ENCODE measurements at places on chromosomes 3 and 15. TPM values are rescaled to one million over a fixed set of nuclear protein-coding genes. Genes with fewer than 3 reads are reported as not detected.

The MESP1 gene
- 2.5 TPM for total RNA-seq

DNA sequence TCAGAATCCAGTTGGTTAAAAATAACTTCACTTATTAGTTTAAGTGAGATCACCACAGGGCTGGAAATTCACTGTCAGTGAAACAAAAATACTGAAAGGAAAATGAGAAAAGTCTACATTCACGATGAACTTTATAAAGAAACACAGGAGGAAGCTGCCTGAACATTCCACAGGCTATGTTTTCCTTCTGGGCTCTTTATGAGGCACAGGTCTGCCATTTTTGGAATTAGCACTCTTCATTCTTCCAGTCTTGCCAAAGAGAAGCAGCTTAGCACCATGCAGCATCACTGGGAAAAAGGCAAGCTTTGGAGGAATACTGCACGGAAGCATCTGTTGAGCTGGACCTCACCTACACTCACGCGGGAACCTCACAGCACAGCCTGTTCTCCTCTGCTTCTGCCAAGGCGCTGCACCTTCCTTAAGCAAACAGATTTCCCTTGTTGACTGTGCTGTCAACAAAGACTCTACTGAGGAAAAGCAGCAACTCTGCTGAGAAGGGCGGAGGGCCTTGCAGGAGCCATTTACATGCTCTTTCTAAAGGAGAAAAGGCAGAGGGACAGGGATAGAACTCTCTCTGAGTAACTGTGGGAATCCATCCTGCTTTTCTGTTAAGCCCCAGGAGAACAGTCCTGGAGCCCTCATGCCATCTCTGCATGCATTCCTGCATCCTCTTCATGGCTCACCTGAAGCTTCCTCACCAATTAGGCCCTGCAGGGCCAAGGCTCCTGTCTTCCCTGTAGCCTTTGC, 15.7 kb downstream of the SUSD5 start:
- DNase-seq, result no peak

- DNase-seq, result no peak
These were observed 7.3 kb upstream of the GHRL start for GRCh38 chr3:10300087-10300486.

DNA sequence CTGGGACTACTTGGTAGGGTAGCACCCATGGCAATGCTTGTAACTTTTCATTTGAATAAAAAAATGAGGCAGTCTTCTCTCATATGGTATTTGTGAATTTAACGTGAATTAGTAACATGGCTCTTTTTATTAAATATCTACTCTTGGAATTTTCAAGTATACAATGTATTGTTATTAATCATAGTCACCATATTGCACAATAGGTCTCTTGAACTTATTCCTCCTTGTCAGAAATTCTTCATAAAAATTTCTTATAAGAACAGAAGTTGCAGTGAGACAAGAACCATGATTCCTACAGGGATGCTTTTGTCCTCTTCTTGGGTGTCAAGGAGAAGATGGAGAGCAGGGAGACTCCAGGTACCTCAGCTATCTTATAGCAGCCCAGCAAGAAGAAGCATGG, 203.8 kb upstream of the FEZF2 start:
- DNase-seq, result no peak

DNA sequence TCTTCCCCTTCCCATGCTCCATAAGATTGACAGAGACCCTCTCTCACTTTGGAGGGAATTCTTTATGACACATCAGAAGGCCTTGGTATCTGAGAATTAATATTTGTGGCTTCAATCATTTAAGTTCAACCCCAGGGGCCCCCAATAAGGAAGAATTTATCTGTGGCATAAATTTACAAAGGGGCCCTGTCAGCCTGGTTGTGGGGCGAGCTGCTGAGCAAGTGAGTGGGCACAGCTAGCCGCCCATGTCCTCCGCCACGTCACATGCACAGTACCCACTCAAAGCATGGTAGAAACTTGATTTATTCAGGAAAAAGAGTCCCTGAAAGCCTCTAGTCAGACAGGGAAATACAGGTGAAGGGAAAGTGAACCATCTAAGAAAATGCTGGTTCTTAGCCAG, 13.3 kb downstream of the PLXNB1 start:
- no peak for DNase-seq

DNA sequence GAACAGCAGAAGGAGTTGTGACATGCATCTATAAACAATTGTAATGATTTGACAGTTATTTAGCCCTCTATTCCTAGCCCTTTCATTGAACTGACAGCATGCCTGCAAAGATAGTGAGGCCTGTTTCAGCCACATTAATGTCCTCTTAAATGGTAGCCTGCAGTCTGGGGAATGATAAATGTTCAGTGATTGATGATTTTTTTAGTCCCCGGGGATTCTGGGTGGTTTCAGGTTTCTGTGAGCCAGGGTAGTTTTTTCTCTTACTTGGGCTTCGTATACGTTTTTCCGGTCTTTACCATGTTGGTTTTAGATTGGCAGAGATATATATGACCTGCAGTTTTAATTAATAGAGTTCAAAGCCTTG, 172.0 kb downstream of the TCF12 start:
- DNase-seq, result no peak

- DNase-seq, result no peak
These were observed 88.7 kb downstream of the PLXNA1 start for GRCh38 chr3:127071597-127072001.

DNA sequence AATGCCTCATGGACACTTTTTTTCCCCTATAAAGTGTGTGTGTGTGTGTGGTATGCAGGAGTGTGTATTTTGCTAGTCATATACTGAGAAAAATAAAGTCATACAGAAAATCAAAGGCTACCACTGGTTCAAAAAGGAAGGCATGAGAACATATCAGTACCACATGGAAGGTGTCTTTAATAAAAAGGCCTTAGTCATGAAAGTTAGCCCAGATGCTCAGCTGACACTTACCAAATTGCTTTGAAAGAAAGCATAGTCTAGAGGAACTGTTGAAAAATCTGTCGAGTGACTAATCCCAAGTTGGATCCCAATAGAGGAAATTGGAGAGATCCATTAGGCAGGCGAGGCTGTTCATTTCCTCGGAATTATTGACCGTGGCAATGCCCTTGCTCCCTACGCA, 432.9 kb upstream of the CFAP20DC start:
- no peak for DNase-seq

DNA sequence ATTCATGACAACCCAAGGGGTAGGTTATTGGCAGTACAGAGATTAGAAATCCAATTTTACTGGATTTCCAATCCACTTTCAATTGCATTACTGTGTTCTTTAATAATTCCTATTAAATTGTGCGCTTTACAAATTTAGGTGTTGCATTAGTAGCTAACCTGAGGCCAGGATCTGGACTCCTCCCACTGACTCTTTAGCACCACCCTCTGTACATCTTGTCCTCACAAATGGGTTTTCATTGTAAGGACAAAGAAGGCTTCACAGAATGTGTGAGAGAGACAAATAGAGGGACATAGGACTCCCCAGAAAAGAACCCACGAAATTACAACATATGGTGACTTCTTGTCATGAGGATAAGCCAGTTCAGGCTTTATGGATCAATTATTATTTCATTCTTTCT, 643.1 kb upstream of the NAALADL2 start:
- DNase-seq, result no peak

- DNase-seq, result no peak
These were observed 10.7 kb downstream of the ITGB5 start for GRCh38 chr3:124876401-124876878.

The KCNMB3 gene
- total RNA-seq, result 6.8 TPM

The STRIT1 gene
- total RNA-seq, result not detected

The STARD9 gene
- 137 TPM for total RNA-seq

The ARHGEF26 gene
- total RNA-seq, result 33.0 TPM

DNA sequence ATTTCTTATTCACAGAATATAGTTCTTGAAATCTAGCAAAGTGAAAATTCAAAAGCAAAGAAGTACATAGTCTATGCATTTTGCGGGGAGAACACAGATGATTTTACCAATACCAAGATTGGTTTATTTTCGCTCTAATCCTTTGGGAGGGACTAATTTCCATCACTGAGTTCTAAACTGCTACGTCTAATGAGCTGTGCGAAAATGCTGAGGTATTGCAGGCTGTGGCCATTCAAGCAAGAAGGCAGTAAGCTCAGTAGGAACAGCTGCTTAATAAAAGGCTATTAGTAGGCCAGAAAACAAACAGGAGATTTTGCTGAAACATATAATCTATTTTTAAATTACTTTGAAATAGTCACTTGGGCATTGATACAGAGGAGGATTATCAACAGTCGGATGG, 379.0 kb downstream of the CNTN4 start:
- DNase-seq, result no peak

The HIGD2B gene
- total RNA-seq, result 2.2 TPM

DNA sequence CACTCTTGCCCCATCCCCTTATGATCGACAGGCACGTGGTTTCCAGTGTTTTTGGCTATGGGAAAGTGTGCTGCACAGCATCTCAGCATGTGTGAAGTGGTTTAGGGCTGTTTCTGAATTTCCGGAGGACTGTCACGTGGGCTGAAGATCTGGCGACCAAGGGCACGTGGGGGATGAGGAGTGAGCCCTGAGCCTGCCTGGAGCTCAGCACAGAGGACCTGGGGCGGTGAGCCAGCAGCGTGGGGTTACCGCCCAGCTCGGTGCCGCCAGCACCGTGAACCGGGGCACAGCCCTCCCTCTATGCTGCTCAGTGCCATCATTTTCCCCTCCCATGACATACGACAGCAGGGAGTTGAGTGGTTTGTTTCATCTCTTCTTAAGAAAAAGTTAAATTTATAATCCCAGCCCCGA, 150.2 kb downstream of the DNAJB8 start:
- DNase-seq, result peak; percentile 70

The SPSB4 gene
- total RNA-seq, result 7.4 TPM

DNA sequence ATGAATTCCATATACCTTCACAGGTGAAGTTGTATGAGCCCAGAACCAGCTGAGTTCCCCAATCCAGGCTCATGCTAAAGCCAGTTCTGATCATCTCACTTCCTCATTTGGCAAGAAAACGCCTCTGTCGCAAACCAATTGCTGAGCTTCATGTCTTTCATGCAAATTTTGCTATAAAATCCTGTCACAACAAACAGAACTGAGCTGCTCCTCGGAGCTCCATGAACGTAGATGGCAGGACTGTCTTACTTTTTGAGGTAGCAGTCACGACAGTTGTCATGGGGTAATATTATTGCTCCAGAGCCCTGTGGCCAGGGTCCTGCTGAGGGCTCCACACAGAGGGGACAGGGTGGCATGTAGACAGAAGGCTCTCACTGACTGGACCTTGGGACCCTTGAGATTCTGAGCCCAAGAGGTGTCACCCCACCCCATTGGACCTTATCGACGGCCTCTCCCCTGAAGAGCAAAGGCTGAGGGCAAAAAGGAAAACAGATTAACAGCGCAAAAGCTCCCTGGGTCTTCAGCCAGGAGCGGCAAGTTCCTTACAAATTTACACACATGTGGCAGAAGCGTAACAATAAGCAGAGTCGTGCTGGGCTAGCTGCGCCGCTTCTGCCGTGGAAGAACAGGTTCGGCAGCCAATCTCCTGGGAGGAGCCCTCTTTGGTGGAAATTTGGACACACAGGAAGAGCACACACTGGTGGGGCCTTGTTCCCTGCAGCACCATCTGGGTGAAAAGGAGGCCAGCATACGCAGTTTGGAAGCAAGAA, 249.2 kb downstream of the OPA1 start:
- DNase-seq, result no peak

- no peak for DNase-seq
These were observed 34.1 kb downstream of the SHC4 start for GRCh38 chr15:48929661-48930060.

DNA sequence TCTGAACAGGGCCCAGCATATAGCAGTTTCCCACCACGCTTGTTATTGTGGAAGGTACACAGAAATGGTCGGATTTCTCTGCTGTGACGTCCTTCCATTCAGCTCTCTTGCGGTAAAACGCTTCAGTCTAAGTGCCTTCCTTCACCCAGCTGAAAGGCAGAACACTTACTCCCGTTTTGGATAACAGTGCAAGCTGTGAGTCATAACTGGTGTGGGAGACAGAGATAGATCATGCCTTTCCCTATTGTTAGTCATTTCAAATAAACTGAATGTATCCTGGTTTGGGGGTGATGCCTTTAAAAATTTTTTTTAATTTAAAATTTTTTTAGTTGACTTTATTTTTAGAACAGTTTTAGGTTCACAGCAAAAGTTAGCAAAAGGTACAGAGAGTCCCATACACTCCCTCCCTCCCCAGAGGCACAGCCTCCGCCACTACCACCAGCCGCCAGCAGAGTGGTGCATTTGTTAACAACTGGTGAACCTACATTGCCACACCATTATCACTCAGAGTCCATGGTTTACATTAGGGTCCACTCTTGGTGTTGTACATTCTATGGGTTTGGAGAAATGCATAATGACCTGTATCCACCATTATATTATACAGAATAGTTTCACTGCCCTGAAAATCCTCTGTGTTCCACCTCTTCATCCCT, 94.9 kb upstream of the NSMCE3 start:
- DNase-seq, result peak; percentile 25

- DNase-seq, result peak; percentile 98
These were observed 903 bp downstream of the SLC25A38 start for GRCh38 chr3:39383881-39384664.

- DNase-seq, result no peak
These were observed 214.8 kb downstream of the LSAMP start for GRCh38 chr3:116230431-116231020.

DNA sequence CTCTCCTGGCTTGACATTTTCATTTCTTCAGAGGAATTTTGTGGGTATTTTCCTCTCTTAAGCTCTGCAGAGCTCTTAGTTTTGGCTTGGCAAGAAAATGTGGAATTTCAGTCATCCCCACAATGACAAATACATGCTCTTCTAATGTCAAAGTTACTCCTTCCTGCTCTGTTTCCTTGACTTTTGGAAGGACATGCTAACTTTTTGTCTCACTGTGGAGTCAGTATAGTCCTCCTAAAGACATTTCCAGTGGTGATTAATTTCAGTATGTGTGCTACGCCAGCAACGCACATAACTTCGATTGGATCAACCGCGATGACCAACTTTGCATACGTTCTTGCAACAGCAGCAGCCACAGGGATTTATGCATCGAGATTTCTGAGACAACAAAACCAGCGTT, 13.3 kb downstream of the EBLN2 start:
- no peak for DNase-seq
